ENCODE measurements at places on chromosomes 11 and 22.

GRCh38 chr11:112615238-112615637 is 346.0 kb upstream of the NCAM1 start:
- DNase-seq: no peak

DNA sequence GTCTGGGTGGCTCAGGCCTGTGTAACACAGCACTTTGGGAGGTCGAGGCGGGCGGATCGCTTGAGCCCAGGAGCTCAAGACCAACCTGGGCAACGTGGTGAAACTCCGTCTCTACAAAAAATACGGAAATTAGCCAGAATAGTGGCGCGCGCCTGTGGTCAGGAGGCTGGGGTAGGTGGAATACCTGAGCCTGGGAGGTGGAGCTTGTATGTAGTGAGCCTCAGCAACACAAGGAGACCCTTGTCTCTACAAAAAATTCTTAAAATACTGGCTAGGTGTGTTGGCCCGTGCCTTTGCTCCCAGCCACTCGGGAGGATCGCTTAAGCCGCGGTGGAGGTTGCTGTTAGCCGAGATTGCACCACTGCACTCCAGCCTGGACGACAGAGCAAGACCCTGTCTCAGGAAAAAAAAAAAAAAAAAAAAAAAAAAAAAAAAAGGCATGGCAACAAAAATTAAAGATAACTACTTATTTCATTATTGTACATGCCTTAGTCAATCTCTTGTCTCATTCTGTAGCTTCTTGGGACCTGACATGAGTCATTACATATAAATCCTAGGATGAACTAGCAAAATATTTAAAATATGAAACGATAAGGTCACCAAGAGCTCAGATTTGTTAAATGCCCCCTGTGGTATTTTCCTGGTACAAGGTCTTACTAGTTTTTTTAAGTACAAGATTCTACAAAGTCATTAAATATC is 1.1 kb downstream of the TAF1D start:
- DNase-seq: no peak

DNA sequence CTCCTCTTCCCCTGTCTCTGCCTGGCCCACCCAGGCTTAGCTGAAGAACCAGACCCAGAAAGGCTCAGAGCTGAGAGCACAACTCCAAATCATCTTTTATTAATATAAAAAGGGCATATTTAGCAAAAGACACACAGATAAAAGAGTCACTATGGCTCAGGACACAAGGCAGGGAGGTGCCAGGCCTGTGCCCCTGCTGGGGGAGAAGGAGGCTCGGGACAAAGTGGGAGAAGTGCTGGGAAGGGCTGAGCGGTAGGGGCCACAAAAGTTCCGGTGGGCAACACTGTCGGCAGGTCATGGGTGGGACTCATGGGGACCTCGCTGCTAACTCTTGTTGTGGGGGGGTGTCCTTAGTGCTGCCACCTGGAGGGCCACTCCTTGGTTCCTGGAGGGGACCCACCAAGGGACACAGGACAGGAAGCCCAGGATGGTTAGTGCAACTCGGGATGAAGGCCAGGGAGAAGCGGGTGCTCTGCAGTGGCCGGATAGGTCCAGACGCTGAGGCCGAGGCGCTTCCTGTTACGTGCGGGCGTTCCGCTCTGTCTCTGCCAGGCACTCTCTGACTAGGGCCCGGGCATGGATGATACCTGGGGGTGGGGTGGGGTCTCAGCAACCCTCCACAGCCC is 1.4 kb upstream of the PITPNM1 start:
- no peak for DNase-seq

DNA sequence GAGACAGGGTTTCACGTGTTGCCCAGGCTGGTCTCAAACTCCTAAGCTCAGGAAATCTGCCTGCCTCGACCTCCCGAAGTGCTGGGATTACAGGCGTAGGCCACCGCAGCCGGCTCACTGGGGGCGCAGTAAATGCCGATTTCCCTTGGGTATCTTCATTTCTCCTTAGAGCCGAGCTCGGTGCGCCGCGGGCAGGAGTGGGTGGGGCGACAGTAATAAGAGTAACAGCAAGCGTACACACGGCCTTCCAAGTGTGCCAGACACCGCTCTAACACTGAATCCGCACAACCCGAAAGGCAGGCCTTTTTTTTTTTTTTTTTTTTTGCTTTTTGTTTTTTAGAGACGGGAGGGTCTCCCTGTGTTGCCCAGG is 500 bp upstream of the ADSL start:
- DNase-seq: no peak

DNA sequence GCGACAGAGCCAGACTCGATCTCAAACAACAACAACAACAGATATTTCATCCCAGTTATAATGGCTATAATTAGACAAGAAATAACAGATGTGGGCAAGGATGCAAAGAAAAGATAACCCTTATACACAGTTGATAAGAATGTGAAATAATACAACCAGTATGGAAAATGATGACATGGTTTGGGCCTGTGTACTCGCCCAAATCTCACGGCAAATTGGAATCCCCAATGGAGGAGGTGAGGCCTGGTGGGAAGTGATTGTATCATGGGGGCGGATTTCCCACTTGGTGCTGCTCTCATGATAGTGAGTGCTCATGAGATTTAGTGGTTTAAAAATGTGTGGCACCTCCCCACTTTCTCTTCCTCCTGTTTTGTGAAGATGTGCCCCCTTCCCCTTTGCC is 104.1 kb downstream of the C11orf87 start:
- DNase-seq: no peak

GRCh38 chr11:118006153-118006534 is 19.9 kb downstream of the IL10RA start:
- no peak for DNase-seq

DNA sequence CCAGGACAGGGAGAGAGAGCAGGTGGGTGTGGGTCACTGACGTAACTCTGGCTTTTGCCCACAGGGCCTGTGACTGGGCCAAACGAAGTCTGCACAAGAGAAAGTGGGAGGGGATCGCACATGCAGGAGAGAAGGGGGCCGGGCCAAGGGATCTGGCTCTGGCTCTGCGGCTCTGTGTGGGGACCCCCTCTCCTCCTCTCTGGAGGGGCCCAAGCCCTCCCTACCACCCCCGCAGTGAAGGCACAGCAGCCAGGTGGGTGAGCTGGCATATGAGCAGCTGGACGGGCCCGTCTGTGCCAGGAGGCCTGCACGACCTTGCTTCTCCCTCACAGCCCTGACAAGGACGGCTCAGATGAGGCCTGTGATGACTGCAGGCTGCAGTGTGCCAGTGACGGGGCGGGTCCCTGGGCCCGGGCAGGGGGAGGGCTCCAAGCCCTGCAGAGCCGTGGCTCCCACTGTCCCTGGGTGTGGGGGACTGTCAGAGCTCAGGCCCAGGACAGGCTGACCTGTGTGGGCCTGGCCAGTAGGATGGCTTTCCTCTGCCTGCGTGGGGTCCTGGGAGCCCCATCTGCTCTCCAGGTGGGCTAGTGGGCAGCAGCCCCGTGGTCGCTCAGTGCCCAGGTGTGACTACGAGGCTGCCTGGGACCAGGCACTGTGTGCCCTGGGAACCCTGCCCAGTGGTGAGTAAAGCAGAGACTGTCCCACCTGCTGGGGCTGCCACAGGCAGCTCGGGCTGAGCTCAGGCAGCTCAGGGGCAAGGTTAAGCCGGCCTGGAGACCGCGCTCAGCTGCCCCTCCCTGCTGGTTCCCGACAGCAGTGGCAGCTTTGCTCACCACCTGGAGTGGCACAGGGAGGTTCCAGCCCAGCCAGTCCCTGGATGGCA is 22.2 kb downstream of the MRGPRG start:
- no peak for DNase-seq

GRCh38 chr11:77090373-77091111 is 12.1 kb upstream of the OMP start:
- no peak for DNase-seq

DNA sequence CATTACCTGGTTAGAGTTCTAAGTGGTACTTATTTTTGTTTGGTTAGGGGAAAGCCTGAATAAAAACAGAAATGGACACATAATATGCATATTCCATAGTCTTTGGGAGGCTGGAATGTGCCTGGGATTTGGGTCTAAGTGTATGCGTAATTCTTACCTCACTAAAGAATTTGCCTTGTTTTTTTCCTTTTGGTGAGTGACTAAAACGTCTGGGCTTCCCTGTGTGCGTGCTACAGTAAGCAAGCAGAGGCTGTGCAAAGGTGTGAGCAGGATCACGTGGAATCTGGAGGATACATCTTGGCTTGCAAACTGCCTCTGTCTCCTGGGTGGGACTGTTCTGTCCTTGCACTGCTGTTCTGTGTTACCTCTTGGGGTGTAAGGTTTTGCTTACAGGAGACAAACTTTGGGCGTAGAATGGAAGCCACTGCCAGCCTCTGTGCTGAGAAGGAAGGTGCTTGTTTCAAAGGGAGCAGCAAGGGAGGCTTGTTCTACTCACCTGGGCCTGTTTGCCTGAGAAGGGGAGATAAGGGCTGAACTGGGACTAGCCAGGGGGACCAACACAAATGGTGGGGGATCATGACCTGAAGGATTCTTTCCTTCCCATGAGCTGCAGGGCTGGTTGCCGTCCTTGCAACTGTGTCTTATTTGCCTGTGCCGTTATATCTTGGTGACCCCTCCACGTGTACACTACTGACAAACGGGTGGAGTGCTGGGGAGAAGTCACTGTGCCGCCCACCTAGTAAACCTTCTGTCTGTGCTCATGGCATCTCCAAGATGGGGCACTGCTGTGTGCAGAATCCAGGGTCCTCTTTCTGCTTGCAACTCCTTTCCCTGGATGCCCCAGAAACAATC is 4.5 kb downstream of the NEAT1 start:
- DNase-seq: no peak

- DNase-seq: no peak
These were observed 7.8 kb downstream of the FGF3 start for GRCh38 chr11:69811431-69811830.

GRCh38 chr11:85596886-85597285 is 30.3 kb downstream of the DLG2 start:
- DNase-seq: no peak

GRCh38 chr22:38402204-38402603 is 52.8 kb downstream of the KCNJ4 start:
- DNase-seq: no peak

DNA sequence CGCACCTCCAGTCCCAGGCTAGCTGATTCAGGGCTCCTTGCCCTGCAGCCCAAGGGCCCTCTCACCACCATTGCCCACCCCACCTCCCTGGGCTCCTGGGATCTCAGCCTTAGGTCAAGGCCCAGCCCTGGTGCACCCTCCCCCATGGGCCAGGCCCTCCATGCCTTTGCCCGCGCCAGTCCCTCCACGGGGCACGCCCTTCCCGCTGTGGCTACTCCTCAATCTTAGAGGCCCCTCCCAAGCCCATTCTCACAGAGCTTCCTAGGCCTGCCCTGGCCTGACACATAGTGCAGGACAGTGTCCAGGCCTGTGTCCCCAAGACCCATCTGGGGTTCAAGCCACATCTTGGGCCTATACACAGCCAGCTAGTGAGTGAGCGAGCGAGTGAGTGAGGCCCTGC is 6.9 kb downstream of the GP1BB start:
- DNase-seq: no peak

DNA sequence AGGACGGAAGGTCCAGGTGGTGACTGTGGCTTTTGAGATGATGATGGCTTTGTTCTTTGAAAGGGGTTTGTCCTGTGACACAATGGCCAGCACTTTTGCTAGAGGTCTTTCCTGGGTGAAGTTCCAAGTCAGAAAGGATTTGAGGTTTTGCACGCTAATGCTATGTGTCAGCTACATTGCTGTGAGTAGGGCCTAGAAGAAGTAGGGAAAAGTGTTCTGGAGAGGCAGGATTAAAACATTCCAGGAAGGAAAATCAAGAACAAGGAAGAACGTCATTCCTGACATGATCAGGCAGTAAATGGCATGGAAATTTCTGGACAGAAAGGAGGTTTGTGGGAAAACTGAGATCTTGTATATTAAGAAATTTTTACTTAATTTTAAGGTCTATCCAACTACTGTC is 290.7 kb downstream of the NTM start:
- no peak for DNase-seq

Data from NCI-H1048 (cell line).